ENCODE measurements at places on chromosomes 13 and 19.

DNA sequence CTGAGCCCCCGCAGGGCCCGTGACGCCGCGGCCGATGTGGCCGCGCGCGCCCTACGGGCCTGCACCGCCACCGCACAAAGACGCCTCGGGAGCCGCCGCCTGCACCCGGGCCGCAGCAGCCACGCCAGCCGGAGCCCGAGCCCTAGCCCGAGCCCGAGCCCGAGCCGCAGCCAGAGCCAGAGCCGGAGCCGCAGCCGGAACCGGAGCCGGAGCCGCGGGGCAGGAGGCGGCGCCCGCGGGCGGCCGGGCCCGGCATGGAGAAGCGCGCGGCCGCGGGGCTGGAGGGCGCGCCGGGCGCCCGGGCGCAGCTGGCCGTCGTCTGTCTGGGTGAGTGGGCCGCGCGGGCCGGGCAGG, 379 bp downstream of the LRP3 start:
- no peak for DNase-seq

DNA sequence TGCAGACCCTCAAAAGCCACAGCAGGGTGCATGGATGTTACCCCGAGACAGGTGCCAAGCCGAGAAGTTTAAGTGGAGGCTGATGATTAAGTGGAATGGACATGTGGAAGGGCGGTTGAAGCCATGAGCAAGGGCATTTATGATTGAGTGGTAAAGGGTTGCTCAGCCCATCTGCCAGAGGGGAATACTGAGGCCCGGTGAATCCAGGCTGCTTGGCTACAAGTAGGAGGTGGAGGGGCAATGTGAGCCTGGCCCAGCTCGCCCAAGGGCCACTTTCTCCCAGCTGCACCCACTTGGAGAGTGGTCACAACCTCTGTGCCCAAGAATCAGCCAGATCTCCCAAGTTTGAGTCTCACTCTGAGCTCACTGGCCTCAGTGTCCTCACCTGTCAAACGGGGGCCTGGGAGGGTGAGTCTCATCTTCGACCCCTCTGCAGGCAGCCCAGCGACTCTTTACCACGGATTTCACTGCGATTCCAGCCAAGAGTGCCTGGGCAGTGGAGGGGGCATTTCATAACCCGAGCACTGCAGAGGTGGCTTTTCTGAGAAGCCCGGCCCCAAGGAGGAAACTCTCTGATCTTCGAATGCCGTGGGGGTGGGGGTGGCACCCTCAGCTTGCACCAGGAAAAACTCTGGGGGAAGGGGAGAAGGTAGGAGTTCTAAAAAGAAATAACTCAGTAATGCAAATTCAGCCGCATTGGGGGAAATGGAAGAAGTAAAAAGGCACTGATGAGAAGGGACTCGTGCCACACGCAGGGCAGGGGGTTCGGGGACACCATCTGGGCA, 62.9 kb upstream of the KLF2 start:
- DNase-seq: no peak

- DNase-seq: no peak
Measured at GRCh38 chr13:33175991-33176390, 109.6 kb downstream of the STARD13 start.

DNA sequence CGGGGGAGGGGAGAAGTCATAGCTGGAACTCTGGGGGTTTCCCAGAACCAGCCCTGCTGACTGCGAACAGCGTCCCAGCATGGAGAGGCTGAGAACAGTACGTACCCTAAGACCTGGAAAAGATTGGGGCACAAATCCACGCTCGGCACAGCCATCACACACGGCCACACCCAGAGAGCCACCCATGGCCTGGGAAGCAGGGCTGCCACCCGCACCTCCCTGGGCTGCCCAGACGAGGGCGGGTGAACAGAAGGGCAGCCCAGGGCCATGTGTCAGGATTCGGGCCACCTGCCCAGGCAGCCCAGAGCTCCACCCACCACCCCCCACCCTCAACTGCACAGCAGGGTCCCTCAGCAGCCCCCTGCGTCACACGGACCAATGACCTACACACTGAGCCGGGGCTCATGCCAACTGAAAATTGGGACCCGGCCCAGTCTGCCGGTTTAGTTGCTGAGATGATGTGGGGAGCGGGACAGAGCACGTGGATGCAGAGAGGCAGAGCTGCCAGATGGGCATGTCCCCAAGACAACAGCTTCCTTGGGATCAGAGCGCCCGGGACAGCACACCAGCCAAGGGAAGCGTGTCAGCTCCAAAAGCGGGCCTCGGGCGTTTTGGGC, 8.5 kb downstream of the UBXN6 start:
- no peak for DNase-seq

GRCh38 chr13:19596960-19597361, 35.6 kb upstream of the TPTE2 start:
- DNase-seq: no peak

DNA sequence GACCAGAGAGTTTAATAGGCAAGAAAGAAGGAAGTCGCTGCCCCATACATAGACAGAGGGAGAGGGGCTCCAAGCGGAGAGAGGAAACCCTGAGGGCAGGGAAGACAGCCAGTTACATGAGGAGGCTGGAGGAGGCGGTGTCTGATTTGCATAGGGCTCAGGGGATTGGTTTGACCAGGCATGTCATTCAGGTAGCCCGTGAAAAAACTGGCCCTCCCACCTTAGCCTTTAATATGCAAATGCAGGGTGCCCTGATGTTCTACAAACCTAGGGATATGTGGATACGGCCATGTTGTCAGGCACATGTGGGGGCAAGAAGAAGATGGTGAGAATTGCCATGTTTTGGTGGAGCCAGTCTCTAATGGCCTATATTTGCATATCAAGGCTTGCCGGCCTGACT, 1461.6 kb downstream of the PCDH9 start:
- no peak for DNase-seq

DNA sequence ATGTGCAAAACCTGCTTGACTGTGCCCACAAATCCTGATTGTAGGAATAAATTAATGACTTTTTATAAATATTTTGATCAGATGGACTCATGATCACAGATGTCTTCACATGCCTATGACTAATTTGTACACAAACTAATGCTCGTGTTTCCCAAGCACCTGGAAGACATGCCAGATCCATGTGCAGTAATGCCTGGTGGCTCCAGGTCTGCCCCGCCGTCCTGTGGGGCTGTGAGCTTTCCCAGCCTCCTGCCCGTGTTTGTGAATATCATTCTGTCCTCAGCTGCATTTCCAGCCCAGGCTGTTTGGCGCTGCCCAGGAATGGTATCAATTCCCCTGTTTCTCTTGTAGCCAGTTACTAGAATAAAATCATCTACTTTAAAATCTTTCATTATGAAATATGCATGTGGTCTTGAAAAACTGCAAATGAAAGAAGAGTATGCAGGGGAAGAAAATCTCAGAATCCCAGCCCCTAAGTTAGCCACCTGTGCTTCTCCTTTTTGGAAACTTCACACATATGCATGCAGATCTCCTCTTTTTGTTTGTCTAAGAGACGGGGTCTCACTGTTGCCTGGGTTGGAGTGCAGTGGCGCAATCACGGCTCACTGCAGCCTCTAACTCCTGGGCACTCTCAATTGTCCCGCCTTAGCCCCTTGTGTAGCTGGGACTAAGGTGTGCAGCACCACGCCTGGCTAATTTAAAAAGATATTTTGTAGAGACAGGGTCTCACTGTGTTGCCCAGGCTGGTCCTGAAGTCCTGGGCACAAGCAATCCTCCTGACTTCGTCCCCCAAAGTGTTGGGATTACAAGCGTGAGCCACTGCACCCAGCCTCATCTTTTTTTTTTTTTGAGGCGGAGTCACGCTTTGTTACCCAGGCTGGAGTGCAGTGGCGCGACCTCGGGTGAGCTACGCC, 6.2 kb downstream of the RPL28 start:
- DNase-seq: no peak

- DNase-seq: no peak
Measured at GRCh38 chr13:99431927-99432608, 69.2 kb upstream of the TM9SF2 start.

DNA sequence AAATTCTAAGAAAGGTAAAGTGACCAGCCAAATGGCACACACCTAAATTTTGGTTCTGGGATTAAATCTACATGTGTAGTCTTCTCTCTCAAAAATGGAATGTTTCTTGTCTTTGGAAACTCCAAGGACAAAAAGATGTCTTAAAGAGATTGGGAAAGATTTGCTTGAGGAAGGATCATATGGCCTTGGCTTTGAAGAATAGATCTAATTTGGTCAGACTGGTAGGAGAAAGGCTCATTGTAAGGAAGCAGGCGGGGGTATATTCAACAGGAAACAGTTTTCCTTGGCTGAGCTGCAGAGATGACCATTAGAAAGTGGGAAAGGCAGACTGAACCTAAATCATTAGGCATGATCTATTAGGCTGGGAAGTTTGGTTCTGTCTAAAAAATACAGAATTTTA, 365.3 kb downstream of the DCT start:
- DNase-seq: no peak

DNA sequence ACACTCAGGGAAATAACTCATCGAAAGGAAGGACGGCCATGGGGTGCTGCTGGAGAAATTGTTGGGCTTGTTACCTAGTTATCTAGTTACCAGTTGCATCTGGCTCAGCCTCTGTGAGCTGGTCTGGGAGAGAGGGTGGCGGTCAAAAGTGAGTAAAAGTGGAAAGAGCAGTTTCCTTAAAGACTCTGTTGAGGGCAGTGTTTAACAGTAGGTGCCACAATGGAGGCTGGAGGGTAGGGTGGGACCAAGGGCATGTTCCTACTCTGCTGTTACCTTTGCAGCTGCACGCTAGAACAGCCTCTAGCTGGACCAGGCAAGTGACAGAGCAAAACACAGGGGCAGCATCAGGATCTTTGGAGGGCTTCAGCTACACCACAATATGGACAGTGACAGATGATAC, 228.8 kb upstream of the STARD13 start:
- DNase-seq: no peak

GRCh38 chr19:36894849-36895383, 21.2 kb downstream of the ZNF829 start:
- no peak for DNase-seq

DNA sequence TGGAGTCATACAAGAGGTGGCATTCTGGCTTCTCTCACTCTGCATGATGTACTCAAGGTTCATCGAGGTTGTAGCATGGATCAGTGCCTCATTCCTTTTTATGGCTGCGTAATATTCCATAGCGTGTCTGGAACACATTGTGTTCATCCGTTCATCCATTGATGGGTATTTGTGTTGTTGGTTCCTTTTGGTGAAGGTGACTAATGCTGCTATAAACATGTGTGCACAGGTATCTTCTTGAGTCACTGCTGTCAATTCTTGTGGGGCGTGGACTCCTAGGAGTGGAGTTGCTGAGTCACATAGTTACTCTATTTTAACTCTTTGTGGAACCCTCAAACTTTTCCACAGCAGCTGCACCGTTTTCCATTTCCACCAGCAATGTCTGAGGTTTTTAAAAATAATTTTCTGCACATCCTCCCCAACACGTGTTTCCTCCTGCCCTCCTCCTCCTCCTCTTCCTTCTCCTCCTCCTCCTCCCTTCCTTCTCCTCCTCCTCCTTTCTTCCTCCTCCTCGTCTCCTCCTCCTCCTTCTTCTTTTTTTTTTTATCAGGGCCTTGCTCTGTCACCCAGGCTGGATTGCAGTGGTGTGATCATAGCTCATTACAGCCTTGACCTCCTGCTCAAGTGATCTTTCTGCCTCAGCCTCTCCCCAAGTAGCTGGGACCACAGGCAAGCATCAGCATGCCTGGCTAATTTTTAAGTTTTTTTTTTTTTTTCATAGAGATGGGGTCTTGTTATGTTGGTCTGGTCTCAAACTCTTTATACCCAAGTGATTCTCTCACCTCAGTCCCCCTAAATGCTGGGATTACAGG, 2.0 kb upstream of the TMEM221 start:
- DNase-seq: no peak

- DNase-seq: no peak
Measured at GRCh38 chr13:37479916-37480315, 118.7 kb downstream of the POSTN start.

- DNase-seq: peak; percentile 35
Measured at GRCh38 chr13:27375686-27376326, 48.6 kb upstream of the GTF3A start.

DNA sequence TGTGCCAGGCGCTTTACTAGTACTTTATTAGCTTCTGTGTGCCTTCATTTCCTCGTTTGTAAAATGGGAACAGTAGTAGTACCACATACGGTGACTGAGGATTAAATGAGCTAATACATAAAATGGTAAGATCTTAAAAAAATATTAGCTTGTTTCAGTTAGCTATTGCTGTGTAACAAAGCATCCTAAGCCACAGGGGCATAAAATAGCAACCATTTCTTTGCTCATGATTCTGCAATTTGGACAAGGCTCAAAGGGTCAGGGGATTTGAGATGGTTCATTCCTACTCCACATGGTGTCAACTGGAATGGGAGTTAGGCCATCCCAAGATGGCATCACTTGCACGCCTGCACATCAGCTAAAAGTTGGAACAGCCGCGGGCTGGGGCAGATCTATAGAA, 13.3 kb downstream of the DYRK1B start:
- DNase-seq: no peak

GRCh38 chr13:37621811-37622361, 23.3 kb upstream of the POSTN start:
- no peak for DNase-seq

DNA sequence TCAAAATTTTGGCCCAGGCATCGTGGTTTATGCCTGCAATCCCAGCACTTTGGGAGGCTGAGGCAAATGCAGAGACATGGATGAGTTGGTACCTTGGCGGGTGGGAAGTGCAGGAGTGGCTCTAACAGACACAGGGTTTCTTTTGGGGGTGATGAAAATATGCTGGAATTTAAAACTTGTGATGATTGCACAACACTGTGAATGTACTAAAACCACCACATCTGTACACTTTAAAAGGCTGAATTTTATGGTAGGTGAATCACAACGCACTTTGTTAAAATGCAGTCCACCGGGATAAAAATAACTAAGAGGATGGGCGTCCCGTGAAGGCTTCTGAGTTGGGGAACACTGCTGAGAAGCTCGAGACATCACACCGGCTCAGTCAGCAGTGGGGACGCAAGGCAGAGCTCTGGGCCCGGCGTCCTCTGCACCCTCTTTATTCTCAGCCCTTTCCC, 47.1 kb downstream of the MLLT1 start:
- no peak for DNase-seq

- DNase-seq: no peak
Measured at GRCh38 chr19:34224996-34225658, 29.2 kb upstream of the GARRE1 start.

DNA sequence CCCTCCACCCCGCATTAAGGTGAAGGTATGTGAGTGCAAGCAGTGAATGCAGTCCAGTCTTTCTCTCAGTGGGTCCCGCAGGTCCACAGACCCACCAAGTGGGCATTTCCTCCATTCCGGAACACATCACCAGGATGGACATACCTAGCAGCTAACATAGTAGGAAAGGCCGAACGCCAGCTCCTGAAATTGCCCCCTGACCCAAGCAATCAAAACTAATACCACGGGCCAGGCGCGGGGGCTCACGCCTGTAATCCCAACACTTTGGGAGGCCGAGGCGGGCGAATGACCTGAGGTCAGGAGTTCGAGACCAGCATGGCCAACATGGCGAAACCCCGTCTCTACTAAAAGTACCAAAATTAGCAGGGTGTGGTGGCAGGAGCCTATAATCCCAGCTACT, 71.7 kb upstream of the VSTM2B start:
- DNase-seq: no peak

GRCh38 chr19:18590273-18591272, 2.0 kb downstream of the REX1BD start:
- DNase-seq: no peak

- no peak for DNase-seq
Measured at GRCh38 chr13:43260999-43261398, 237.6 kb downstream of the DNAJC15 start.

- DNase-seq: no peak
Measured at GRCh38 chr13:33290421-33290965, 4.9 kb upstream of the STARD13 start.

All from activated T-cell treated with anti-CD3 and anti-CD28 coated beads for 48 hours (primary cell).